HFFc6 (cell line): ENCODE measurements at places on chromosomes 4 and X. TPM values are rescaled to one million over a fixed set of nuclear protein-coding genes. Genes with fewer than 3 reads are reported as not detected.
A peak's percentile ranks its signal among the peaks of the same experiment; 100 is the strongest.

DNA sequence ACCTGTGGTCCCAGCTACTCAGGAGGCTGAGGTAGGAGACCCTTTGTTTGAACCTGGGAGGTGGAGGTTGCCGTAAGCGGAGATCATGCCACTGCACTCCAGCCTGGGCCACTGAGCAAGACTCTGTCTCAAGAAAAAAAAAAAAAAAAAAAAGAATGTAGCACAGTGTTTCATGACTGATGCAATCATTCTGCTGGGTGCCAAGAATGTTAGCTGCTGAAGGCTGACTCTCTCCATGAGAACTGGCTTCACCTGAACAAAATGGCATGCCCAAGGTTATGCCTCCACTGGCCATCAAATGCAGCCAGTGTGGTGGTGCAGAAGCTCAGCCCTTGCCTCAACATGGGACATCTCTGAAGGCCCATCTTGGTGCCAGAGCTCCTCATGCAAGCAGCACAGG is 412.1 kb downstream of the ADAM29 start:
- no peak overlapping the region for H3K4me3 ChIP-seq
- 0 out of 2 replicates have a peak, but pooled peaks cover 5% of the 10 kb centered on the region for H3K36me3 ChIP-seq
- DNase-seq, result no peak
- H3K4me1 ChIP-seq, result peaks cover 10% of the 10 kb centered on the region; the same call in 1 of the 2 replicates

- peaks cover 19% of the 10 kb centered on the region for H3K36me3 ChIP-seq
- peaks cover 18% of the 10 kb centered on the region for H3K4me1 ChIP-seq
- 0 out of 2 replicates have a peak overlapping the region, but pooled peaks have one; percentile 10 for H3K27ac ChIP-seq
- H3K27me3 ChIP-seq, result 0 out of 2 replicates have a peak, but pooled peaks cover 4% of the 10 kb centered on the region
These were observed 19.2 kb downstream of the G3BP2 start for GRCh38 chr4:75653845-75654503.

DNA sequence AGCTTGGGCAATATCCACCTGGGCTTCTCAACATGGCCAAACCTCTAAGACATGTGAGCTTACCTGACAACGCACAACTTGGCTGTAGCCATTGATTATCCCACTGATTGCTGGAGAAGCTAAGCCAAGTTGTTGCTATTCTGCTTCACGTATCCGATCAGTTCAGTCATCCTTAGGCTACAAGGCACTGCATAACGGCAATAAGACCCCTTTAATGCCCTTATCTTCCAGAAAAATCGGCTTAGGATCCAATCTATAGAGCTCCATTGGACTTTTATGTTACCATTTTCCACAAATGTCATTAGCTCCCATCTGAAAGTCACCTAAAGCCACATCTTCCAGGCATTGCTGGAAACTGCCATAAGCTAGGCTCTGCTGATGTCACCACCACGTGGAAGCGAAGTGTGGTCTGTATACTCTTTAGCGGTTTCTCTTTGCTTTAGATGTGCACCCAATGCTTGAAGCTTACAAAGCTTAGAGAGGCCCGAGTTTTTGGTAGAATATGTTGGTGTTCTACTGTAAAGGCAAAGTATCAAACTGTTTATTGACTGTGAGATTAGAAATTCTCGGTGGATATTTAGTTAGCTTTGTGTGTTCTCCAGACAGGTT is 163.1 kb downstream of the CPE start:
- DNase-seq, result no peak
- peaks cover 8% of the 10 kb centered on the region for H3K27me3 ChIP-seq
- no peak overlapping the region for H3K27ac ChIP-seq
- H3K4me3 ChIP-seq, result no peak overlapping the region

DNA sequence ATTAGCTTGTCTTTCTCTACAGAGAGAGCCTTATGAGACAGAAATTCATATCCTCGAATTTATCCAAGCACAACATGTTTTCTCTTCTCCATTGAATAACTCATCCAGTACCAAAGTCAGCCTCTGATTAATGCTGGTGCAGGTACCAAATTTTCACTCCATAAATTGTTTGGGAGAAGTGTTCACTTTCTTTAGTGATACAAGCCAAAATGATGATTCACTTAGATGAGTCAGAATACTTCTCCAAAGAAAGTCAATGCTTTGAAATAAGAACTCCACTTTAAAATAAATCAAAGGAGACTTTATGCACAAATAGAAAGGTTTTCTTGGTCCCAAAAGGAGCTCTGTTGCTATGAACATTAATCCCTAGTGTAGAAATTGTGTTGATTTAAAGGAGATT is 60.2 kb downstream of the MAOB start:
- no peak overlapping the region for H3K27ac ChIP-seq
- H3K4me1 ChIP-seq, result peaks cover 6% of the 10 kb centered on the region
- H3K36me3 ChIP-seq, result no peaks in the 10 kb centered on the region
- no peak for DNase-seq

- peaks cover 35% of the 10 kb centered on the region for H3K27me3 ChIP-seq
- no peak for DNase-seq
- H3K36me3 ChIP-seq, result no peaks in the 10 kb centered on the region
- no peak overlapping the region for H3K27ac ChIP-seq
- H3K4me1 ChIP-seq, result no peaks in the 10 kb centered on the region
These were observed 22.8 kb upstream of the NAT8L start for GRCh38 chr4:2036327-2036726.

DNA sequence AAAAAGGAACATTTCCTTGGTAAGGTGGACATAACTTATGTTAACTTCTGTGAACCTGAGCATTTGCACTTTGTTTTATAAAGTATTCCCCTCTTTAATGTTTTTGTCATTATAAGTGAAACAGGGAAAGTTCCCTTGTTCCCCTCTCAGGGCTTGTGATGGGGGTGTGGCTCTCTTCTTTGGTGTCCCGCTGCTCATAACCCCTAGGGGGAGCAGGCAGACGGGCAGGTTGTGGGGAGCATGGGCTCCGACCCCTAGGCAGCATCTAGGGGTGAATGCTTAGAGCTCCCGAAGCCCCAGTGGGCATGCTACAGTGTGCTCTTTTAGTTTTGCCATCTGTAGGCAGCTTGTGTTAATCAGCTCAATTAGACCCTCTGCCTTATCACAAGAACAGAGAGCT is 200.4 kb downstream of the DACH2 start:
- no peaks in the 10 kb centered on the region for H3K4me1 ChIP-seq
- H3K27ac ChIP-seq, result no peak overlapping the region
- no peaks in the 10 kb centered on the region for H3K27me3 ChIP-seq
- DNase-seq, result no peak
- no peak overlapping the region for H3K4me3 ChIP-seq

DNA sequence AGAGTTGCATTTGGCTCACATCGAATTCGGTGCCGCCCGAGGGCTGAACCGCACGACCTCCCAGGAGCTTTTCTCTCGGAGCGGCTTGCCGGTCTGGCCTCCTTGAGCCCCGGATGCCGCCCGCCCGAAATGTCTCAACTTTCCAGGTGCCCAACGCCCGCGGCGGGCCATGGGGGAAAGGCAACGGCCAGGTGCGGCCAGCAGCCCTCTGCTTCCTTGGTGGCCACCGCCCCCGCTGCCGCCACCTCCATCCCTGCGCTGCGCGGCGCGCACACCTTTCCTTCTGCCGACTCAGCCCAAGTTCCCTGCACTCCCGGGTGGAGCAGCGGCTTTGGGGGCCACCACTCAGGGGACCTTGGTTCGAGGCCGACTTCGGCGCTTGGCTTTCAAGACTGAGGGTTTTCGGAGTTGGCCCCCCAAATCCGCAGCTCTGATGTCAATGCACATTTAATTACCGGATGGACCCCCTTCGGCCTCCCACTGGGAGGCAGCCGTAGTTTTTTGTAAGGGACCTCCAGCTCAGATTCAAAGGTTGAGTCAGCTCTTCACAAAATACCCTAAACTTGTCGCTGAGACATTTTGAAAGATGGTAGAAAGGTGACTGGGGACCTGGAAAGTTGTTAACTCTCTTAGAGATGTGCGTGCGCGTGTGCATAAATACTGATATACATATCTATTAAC is 1.1 kb downstream of the AFF2 start:
- peaks cover 4% of the 10 kb centered on the region; the same call in 1 of the 2 replicates for H3K27me3 ChIP-seq
- H3K36me3 ChIP-seq, result no peaks in the 10 kb centered on the region
- H3K4me1 ChIP-seq, result no peaks in the 10 kb centered on the region
- no peak overlapping the region for H3K27ac ChIP-seq
- H3K4me3 ChIP-seq, result no peak overlapping the region

GRCh38 chr4:101304916-101305315 is 42.4 kb downstream of the PPP3CA start:
- H3K27ac ChIP-seq, result peak overlapping the region; percentile 33; the same call in 1 of the 2 replicates
- peak overlapping the region; percentile 32; the same call in 1 of the 2 replicates for H3K4me3 ChIP-seq
- peak; percentile 51 for DNase-seq
- no peaks in the 10 kb centered on the region for H3K36me3 ChIP-seq
- peaks cover 36% of the 10 kb centered on the region for H3K4me1 ChIP-seq

GRCh38 chr4:88242144-88242543 is 42.2 kb downstream of the PPM1K start:
- no peak overlapping the region for H3K27ac ChIP-seq
- H3K36me3 ChIP-seq, result no peaks in the 10 kb centered on the region; the same call in 1 of the 2 replicates
- H3K4me1 ChIP-seq, result no peaks in the 10 kb centered on the region
- DNase-seq, result no peak

DNA sequence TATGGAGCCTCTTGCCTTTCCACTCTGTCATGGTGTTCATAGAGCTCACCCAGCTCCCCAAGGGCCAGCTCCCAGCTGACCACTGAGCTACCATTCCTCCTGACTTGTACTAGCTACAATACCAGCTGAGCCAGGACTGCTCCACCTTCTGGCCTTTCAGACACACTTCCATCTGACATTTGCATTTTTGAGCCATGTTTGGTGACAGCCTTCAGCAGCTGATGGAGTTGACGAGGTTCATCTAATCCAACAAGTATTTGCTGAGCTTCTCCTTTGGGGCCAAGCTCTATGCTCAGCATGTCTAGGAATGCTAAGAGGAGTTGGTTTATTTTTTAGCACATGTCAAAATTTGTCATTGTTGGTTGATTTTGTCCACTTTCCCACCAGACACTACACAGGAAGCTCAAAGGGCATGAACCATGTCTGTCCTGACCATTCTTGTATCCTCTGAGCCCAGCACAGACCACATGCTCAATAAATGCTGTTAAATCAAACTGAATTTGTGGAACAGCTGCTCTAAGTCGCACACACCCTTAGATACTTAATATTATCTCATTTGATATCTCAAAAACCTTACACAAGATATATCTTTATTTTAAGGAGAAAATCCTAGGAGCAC is 142.6 kb upstream of the PPARGC1A start:
- no peak overlapping the region for H3K27ac ChIP-seq
- peaks cover 1% of the 10 kb centered on the region for H3K27me3 ChIP-seq
- no peaks in the 10 kb centered on the region for H3K4me1 ChIP-seq
- H3K4me3 ChIP-seq, result no peak overlapping the region

- no peak for DNase-seq
- no peak overlapping the region for H3K4me3 ChIP-seq
- peaks cover 2% of the 10 kb centered on the region for H3K27me3 ChIP-seq
- H3K4me1 ChIP-seq, result peaks cover 77% of the 10 kb centered on the region
These were observed 157.7 kb downstream of the CBR4 start for GRCh38 chr4:168852387-168852786.

- H3K27ac ChIP-seq, result peak overlapping the region; percentile 89
- peaks cover 41% of the 10 kb centered on the region for H3K27me3 ChIP-seq
- H3K36me3 ChIP-seq, result peaks cover 55% of the 10 kb centered on the region
- DNase-seq, result no peak
These were observed 40.0 kb downstream of the SEPTIN11 start for GRCh38 chr4:76989391-76990061.

GRCh38 chr4:69360271-69360670 is 80.0 kb downstream of the UGT2B28 start:
- no peak overlapping the region for H3K4me3 ChIP-seq
- H3K4me1 ChIP-seq, result no peaks in the 10 kb centered on the region
- no peak for DNase-seq
- H3K27ac ChIP-seq, result no peak overlapping the region
- no peaks in the 10 kb centered on the region for H3K36me3 ChIP-seq

Gene USP17L15
- 0.12 TPM in 1 of 3 replicates, not detected in the others for total RNA-seq

Gene MTTP
- total RNA-seq, result not detected in 3 replicates

Gene SPARCL1
- not detected in 3 replicates for total RNA-seq

Gene SPANXN4
- total RNA-seq, result not detected in 3 replicates
